Cardiac muscle cell (in vitro differentiated cells and primary cell): ENCODE measurements at places on chromosomes 11 and 22.

- DNase-seq, result no peak
Measured at GRCh38 chr11:88167853-88168252, 7.4 kb downstream of the RAB38 start.

GRCh38 chr11:2781408-2782274 lies 81.8 kb upstream of the KCNQ1OT1 start:
- no peak for DNase-seq

DNA sequence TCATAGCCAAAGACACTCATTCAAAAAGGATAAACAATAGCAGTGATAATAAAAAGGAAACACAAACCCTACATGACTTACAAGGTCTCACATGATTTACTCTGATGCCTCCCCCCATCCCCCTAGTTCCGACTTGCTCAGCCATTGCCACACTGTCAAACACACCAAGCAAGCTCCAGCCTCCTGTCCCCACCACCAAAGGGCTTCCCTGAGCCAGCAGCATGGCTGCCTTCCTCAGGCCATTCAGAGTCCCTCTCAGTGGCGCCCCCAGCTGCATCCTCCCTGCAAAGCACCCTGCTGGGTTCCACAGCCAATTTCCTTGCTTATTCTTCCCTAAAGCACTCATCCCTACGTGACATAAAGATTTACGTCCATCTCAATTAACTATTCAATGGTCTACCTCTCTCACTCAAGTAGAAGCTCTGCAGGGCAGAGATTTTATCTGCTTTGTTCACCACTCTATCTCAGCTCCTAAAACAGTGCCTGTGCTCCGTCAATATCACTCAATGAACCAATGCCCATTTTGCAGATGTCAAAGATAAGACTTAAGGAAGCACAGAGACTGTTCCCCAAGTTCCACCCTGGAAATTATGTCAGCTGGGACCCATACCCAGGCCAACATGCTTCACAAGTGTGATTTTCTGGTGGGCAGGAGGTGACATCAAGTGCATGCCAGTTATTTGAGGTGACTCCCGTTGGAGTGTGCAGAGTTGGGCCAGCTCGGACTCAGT lies 106.9 kb downstream of the SYN3 start:
- DNase-seq, result peak; percentile 6

DNA sequence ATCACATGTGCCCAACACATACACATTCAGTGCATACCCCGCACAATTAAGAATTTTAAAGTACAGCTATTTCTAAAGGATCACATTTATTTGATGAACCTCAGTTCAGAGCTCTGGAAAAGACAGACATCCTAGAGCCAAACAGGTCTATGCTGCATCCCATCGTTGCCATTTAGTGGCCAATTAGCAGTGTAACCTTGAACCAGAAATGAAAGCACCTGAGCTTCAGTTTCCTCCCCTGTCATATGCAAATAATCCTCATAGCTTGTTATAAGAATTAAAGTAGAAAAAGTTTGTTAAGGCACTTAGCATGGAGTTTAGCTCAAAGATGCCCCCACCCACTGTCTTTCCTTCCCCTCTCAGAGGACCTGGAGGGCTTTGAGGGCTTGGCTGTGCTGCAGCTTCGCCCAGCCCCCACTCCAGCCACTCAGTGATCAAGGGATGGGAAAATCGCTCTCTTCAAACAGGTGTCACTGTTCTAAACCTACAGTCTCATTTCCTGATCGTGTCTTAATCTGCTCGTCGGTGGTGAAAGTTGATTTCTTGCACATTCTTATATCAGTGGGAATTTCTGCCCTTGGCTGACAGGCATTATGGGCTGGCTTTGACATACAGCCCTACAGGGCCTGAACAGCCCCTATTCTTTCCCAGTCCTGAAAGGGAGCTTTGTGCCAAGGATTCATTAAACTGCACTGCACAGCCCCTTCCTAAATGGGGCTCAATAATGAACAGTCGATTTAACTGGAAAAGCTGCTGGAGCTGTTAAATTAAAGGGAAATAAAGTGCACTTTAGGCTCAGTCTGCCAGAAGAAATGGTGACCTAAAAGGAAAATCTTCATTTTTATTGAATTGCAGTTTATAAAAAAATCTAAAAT lies 23.3 kb upstream of the FAM181B start:
- DNase-seq, result no peak

DNA sequence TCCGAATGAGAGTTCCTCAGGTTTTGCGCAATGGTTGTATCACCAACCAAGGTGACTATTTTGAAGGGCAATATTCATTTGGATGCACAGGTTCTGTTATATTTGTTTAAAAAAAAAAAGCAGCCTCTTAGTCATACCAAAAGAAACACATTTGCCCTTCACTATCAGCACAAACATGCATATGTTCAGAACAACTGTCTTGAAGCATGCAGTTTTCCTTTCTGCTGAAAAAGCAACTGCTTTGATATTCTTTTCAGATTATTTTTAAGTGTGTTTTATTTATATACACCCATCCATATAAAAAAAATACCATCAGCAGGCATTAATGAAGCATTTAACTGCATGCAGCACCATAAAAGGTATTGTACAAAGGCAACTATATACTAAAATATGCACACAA lies 67.8 kb downstream of the RBFOX2 start:
- no peak for DNase-seq

DNA sequence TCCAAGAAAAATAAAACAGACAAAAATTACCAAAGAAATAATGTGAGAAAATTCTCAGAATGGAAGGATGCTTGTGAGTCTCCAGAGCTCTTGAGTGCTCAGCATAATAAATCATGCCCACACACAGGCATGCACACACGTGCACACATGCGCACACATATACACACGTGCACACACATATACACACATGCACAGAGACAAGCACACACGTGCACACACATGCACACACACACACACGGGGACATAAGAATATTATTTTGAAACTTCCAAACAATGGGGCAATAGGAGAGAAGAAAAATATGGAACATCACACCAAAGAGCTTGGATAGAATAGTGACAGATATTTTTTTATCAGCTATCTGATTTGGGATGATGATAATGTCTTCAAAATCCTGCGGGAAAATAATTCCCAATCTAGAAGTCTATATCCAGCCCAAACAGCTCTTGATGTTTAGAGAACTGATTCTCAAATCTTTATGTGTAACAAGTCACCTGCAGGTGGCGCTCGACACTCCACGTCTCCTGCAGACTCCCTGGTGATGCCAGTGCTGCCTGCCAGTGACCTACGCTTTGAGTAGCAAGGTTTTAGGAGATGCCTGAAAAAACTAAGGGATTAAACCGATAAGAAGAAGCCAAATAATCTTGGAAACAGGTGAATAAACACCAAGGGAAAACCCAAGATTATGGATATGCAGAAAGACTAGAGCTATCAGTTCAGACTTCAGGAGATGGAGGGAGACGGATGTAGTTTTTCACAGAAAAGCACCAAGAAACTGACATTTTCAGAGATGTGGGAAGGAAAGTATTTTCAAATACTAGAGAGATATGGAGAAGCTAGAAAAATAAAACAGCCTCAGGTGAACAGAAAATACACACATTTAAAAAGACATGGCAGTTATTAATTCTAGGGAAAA lies 743.6 kb downstream of the ETS1 start:
- peak; percentile 91 for DNase-seq

DNA sequence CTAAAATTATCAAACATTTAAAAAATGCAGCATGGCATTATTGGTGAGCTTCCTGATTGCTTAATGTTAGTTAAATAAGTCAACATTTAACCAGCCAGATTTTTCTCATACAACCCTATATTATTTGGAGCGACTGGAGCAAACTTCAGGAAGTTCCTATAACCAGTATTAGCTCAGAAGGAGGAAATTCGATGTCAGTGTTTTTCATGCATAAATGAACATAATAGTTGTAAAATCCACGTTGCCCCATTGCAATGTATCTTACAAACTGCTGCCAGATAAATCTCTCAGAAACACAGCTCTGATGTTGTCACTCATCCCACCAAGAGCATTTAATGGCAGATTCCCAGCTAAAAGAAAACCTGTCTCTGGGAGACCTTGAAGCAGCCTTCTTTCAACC lies 278.5 kb downstream of the CASP12 start:
- DNase-seq, result no peak

DNA sequence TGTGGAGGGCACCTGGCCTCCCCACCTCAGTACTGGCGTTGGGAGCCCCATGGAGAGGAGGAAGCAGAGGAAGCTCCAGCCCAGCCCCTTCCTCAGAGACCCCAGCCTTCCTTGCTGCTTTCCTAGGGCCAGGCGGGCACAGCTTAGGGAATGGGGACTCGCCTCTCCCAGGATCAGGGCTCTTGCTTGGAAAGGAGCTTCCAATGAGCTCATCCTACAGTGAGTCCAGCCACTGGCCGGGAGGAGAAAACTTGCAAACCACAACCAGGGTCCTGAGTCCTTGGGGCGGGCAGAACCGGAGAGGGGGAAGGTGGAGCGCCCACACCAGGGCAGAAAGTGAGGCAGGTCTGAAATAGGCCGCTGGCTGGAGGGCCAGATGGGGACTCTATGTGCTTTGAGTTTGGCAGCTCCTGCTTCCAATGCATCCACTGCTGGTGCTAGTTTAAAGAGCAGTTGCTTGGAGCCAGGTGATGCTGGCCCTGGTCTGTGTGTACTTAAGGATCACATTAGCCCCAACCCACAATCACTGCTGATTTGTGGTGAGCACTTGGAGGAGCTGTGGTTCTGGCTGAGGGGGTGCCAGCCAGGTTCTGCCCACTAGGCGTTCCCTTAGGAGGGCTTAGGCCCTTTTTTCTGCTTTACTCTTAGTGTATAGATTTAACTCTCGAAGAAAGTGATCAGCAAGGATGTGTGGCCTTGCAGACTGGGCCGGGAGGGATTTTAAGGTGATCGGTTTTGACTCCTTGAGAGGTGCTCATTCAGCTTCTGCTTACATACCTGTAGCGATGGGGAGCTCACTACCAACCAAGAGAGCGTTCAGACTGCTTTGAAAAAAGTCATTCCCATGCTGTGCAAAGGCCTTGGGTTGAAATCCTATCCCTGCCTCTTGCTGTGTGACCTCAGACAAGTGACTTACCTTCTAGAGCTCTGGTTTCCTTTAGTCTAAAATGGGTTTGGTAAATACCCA lies 81.9 kb downstream of the TP53I11 start:
- DNase-seq, result no peak

- peak; percentile 68 for DNase-seq
Measured at GRCh38 chr11:130523609-130524008, 75.2 kb downstream of the ADAMTS15 start.

DNA sequence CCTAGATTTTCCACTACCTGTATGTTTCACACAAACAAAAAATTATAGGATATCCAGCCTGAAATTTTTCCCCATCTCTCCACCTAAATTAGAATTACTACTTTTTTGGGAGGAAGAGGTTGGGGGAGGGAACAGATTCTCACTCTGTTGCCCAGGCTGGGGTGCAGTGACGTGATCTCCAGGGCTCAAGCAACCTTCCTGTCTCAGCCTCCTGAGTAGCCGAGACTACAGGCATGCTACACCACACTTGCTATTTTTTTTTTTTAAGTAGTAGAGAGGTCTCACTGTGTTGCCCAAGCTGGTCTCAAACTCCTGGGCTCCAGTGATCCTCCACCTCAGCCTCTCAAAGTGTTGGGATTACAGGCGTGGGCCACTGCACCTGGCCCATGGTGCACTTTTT lies 9.5 kb downstream of the JAML start:
- DNase-seq, result no peak

- DNase-seq, result no peak
Measured at GRCh38 chr11:60739114-60739513, 14.6 kb downstream of the MS4A18 start.

GRCh38 chr22:35561796-35562526 lies 21.3 kb downstream of the RASD2 start:
- DNase-seq, result no peak

DNA sequence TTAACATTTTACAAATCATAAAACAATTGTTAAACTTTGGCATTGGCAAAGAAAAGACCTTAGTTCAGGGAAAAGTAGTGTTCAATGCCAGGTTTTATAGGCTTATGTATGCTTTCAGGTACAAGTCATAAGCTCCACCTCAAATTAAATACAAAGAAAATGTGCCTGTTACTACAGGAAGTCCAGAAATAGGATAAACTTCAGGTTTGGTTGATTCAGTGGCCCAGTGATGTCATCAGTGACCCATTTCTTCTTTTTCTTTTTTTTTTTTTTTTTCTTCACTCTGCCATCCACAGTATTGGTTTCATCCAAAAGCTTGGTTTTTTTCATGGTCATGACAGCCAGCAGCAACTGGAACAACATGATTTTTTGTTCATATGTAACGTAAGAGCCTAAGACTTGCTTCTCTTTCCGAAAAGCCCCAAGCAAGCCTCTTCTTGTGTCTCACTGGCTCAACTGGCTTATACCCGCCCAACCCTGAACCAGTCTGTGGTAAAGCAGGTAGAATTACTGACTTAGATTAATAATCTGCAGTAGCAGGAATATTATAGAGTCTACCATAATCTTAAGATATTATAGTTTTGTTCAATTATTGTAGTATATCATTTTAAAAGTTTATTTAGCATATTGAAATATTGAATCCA lies 46.2 kb downstream of the TTC17 start:
- DNase-seq, result no peak

GRCh38 chr11:99695106-99695505 lies 674.4 kb downstream of the CNTN5 start:
- DNase-seq, result no peak

- DNase-seq, result no peak
Measured at GRCh38 chr11:69409812-69410645, 71.4 kb upstream of the LINC01488 start.

- DNase-seq, result peak; percentile 37
Measured at GRCh38 chr11:69524291-69524882, 42.9 kb downstream of the LINC01488 start.

DNA sequence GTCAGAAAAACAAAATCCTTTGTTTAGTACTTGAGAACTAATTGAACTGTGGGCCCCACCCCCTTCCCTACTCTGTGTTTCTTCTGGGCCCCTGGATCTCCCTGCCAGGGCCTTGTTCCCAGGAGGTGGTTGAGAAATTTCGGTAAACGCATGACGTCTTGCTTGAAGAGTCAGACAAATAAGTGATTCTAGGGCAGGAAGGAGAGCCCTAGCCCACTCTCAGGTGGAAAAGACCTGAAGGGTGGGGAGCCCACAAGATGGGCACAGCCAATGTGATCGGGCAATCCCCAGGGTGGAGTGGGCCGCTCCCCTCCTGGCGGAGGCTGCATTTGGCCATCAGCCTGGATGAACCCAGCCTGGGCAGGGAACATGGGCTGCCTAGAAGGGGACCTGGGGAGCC lies 16.8 kb upstream of the P2RY2 start:
- DNase-seq, result peak; percentile 70

GRCh38 chr22:42967933-42968332 lies 47.0 kb downstream of the PACSIN2 start:
- no peak for DNase-seq

GRCh38 chr22:24420072-24420976 lies 7.1 kb upstream of the ADORA2A start:
- no peak for DNase-seq
